ENCODE measurements at places on chromosomes 4 and X.

DNA sequence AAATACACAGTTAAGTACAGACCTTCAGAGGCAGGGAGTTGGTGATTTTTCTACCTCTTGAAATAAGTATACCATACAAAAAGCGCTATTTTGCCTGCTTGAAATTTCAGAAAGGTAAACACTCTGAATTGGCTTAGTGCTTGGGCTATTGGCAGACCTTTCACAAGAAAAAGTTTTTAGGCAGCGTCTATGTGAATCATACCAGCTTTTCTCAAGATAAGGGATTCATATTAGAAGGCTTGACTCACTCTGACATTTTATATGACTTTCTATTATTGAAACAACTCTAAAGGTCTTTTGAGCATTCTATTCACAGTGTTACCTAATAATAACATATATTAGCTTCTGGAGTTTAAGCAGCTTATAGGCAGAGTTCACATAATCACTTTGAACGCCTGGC is 286.4 kb upstream of the FAT1 start:
- DNase-seq, result no peak

DNA sequence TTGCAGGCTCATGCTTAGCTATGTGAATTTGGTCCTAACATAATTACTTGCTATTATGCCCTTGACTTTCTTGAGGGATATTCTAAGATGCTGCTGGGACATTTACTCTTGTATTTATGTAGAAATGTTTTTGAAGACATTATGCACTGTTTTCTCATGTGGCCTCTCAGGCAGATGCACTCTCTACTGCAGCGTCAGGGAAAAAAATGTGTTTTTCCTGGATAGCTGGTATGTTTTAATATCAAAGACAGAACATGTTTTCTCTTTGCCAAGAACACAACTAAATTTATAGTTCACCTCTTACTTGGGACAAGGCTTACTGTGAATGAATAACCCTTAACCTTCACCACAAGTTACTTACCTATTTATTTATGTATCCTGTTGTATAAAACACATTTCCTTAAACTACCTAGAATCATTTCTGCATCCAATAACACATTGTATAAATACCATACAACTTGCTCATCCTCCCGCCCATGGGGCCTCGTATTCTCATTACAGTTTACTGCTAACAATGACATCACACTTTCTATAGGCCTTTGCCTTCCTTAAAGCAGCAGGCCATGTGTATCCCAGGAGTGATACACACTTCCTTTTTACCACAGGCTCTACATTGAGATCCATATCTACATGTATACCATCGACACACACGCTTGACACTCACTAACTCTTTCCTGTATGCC is 178.7 kb downstream of the SLIT2 start:
- DNase-seq, result no peak

DNA sequence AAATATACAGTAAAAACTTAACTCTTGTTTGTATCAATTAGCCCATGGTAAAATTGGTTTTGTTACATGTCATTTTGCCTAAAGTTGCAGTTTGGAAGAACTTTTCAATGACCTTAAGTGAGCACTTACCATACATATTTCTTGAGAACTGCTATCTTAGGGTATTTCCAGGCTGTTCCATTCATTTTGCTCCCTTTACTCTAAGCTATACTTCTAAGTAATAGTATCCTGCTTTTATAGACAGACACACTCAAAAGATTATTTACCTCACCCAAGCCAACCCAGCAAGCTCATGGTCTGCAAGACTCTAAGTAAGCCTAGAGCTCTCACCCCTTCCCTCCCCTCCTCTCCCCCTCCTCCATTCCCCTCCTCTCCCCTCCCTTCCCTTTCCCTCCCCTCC is 294.0 kb downstream of the HS3ST1 start:
- no peak for DNase-seq

DNA sequence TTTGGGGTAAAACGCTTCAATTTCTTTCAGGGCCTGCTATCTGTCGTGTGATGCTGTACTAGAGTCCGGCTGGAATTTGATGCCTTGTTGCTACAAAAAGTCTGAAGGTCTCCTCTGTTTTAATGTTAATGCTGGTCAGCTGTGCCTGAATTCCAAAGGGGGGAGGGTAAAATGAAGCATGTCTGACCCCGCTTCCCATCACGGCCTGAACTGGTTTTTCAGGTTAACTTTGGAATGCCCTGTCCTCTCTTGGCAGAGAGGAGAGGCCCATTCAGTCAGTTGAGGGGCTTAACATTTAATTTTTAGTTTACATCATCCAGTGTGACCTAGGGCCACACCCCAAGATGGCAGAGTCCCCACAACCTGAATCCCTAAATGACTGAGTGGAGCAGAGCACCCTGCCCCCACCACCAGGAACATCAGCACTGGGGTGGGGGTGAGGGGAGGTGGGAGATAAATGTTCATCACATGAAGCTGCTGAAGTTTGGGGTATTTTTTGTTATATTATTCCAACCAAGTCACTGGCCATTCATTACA is 47.9 kb upstream of the GPR78 start:
- no peak for DNase-seq

GRCh38 chr4:24729119-24729730 is 66.1 kb upstream of the SOD3 start:
- DNase-seq, result no peak

GRCh38 chr4:14566518-14566917 is 435.8 kb upstream of the CPEB2 start:
- no peak for DNase-seq

GRCh38 chr4:182258441-182259000 is 15.3 kb downstream of the TENM3 start:
- DNase-seq, result no peak

DNA sequence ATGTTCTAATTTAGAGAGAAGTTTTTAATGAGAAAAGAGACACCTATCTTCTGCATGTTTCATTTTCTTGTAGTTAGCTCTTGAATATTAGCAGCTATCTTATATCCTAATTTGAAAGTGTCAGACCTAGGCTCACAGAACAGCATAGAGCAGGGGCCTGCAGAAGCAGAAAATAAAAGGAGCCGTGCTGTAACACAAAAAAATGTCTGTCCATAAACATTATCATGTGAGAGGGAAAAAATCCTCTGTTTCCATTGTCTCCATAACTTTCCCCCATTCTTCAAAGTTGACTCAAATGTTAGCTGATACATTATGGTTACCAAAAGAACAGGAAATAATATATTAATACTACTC is 329.2 kb upstream of the EPHA5 start:
- no peak for DNase-seq

- DNase-seq, result no peak
These were observed 213.4 kb downstream of the GC start for GRCh38 chr4:71570492-71570891.

DNA sequence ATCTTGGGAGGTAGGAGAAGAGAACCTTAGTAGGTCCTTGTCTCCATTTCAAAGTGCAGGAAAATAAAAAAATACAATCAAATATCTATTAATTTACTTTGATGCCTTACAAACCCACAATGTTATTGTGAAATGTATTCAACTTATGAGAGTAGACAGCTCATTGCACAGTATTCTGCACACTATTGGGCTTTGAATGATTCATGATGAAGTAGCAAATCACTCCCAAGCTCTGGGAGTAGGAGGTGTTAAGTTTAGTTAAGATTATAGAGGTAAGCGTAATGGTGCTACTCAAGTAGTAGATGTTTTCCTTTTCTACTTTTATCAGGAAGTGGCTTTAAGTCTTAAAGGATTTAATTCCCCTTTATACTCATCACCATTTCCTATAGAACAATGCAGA is 32.8 kb upstream of the TMPRSS11A start:
- no peak for DNase-seq

- no peak for DNase-seq
These were observed 15.6 kb downstream of the PAQR3 start for GRCh38 chr4:78923464-78924312.

DNA sequence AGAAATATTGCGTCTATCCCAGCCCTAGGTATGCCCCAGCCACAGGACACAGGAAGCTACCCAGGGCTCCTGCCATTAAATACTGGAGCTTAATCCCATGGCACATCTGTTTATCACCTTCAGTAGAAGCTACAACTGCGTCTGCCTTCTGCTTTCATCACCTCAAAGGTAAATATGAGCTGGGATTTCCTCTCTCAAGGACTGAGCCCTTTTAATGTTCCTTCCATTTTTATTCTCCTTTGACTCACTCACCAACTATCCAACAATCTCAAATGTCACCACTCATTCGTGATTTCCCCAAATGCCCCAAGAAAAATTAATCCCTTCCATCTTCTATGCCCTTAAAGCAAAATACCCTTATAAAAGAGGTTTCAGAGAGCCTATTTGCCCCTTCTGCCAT is 1.8 kb upstream of the MID1 start:
- DNase-seq, result no peak

DNA sequence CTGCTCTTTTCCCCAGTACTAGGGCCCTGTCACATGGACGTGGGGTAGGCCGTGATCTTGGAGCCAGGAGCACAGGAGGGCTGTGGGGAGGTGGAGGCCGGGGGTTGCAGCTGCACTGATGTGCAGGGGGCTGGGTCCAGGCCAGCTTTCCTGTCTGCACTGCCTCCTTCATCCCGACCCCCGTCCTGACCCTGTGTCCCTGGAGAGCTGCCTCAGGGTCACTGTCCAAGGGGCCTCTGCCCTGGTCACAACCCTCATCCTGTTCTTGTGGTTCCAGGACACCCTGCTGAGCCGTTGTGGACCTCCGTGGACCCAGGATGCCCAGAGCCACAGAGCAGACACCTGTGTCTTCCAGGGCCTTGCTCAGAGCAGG is 91.7 kb upstream of the ADRA2C start:
- no peak for DNase-seq

DNA sequence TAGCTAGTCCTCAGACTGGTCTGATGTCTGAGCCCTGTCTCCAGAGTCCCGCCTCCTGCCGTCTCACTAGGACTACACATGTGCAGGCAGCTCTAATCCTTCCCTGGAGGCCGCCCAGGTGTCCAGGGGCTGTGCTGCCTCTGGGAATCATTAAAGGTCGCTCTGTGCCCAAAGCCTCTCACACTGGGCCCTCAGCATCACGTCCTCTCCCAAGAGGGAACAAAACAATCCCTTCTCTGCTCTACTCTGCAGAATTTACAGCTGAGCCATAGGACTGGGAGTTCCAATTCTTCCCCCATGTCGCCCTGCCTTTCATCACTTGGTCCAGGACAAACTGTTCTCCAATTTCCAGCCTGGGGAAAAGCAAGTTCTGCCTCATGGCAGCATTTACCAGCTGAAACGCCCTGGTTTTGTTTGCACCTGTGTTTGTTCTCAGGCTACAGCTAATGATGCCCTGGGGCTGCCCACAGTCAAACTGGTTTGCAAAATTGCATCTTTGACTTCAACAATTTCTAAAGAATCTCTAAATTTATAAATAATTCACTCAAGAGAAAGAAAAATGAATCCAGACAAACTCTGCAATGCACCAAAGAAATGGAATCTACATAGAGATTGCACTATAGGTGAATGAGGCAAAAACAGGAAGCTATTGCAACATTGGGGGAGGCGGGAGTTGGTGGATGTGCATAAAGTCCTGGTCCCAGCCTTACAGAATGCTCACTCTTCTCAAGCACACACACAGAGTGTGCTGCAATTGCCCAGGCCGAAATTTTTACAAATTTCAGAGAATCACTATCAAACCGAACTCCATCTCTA is 7.2 kb upstream of the MRFAP1 start:
- DNase-seq, result no peak

- DNase-seq, result no peak
These were observed 129.6 kb upstream of the NALF2 start for GRCh38 chrX:69374569-69374968.

GRCh38 chr4:38939165-38939564 is 71.6 kb downstream of the FAM114A1 start:
- no peak for DNase-seq

DNA sequence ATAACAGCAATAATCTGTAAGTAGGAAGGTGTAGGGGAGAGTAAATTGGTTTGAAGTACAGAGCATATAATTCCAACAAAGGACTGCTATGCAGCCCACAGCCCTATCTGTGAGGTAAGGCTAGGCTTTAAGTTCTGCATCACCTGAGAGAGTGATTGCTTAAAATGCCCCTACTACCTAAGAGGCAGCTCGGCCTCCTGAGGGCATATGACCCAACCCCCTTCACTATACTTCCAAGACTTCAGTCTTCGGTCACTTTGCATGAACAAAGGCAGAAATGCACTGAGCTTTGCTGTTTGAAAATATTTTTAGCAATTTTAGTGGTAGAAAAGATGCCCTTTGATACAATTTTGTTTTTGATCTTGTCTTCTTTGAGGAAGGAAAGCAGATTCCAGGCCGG is 4.9 kb upstream of the DDX3X start:
- DNase-seq, result no peak

DNA sequence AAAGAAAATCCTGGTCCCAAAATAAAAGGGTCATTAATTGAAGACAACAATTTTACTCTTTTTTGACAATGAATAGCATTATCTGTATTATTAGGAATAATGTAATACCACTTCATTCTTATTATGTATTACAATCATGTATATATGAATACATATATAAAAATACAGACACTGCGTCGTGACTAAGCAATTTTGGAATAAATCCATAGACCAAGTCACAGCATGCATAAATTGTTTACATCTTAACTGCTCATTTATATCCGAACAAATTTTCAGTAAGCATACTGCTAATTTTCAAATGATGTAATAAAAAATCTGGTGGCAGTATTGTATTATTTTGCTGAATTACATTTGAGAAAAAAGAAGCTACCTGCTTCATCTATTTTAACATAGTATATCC is 321.6 kb upstream of the PITX2 start:
- no peak for DNase-seq

DNA sequence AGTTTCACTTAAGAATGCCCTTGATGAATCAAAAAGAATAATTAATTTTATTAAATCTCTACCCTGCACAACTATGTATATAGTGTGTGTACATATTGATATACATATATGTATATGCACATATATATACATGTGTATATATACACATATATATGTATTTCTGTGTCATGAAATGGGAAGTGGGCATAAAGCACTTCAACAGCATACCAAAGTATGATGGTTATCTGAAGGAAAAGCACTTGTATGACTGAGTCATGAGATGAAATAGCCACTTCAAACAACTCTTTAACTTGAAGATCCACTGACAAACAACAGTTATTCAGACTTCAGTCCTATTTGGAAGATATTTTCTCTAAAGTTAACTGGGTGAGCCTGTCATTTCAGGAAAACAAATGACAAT is 16.3 kb downstream of the RNF128 start:
- no peak for DNase-seq

- DNase-seq, result no peak
These were observed 36.0 kb downstream of the IRF2 start for GRCh38 chr4:184438375-184438774.

GRCh38 chr4:185697488-185697887 is 114.5 kb downstream of the SORBS2 start:
- no peak for DNase-seq

GRCh38 chr4:169565606-169566005 is 46.8 kb downstream of the NEK1 start:
- no peak for DNase-seq

- DNase-seq, result no peak
These were observed 151.0 kb downstream of the TENM3 start for GRCh38 chr4:182394181-182394580.

GRCh38 chr4:174549721-174550120 is 27.4 kb upstream of the HPGD start:
- no peak for DNase-seq

- DNase-seq, result no peak
These were observed 201.6 kb downstream of the TEX13A start for GRCh38 chrX:105018865-105019264.

- no peak for DNase-seq
These were observed 196.8 kb upstream of the ADGRL3 start for GRCh38 chr4:61003301-61003700.

Data from stimulated activated CD4-positive, alpha-beta T cell treated with anti-CD3 and anti-CD28 coated beads, Interleukin-1b, Interleukin-23, amount 100 ng/mL, for 1 hour (primary cell).